ENCODE measurements at places on chromosomes 12 and 14.

GRCh38 chr12:81231574-81232368 is 153.9 kb downstream of the ACSS3 start:
- peak; percentile 9 for DNase-seq

DNA sequence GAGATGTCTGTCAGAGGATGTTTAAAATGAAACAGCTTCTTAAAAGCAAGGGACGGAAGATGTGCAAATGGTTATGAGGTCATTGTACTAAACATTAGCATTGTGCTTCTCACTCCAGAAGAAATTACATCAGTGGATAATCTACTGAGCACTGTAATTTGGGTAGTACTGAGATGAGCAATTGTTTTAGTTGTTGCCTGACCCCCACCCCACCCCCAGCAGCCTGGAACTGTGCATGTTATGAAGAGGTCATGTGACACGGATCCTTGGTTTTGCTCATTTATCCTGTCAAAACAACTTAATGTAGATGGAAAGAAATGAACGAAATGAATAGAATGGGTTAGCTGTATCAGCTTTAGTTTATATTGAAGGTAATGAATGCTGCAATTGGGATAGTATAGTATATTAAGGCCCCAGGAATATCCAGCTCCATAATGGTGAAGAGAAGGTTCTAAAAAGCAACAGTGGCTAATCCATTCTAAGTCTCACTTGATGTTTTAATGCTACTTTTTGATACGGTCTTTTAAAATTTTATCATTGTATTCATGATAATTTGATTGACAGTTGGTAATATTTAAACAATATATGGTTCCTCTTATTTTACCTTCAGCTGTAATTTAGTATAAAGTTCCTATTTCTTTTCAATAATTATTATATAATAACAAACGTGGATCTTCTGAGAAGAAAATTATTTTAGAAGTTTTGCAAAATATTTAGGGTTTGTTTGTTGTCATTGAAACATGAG is 58.5 kb downstream of the WNK1 start:
- no peak for DNase-seq

DNA sequence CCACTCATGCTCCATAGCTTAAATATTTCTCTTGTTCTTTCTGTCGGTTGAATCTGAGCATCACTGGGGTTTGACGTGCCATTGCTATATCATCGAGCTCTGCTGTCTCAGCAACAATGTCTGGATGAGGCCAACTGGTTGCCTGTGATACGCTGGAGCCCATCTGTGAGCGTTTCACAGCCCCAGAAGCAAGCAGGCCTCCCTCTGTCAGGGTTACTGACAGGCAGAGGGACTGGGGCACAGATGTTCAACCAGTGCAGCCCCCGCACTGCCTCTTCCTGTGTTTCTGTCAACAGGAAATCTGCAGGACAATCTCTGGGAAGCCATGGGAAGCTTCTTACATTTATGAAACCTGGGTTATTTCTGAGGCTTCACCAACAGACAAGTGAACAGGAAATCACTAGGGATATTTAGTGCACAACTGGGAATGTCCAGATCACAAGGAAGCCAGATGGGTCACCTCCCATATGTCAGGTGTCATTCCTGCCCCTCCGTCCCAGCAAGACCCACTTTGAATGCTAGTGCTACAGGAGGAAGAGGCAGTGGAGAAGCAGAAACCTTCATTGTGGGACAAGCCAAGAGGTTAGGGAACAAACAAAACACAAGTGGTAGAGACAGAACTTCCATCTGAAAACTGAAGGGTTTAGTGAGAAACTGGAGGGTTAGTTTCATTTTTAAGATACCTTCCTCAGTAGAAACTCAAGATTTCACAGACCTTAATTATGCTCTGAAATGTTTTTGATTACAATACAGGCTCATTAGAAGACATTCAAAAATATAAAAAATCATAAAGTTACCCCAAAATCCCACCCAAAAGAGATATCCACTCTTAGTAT is 24.1 kb downstream of the DMAC2L start:
- DNase-seq: no peak

DNA sequence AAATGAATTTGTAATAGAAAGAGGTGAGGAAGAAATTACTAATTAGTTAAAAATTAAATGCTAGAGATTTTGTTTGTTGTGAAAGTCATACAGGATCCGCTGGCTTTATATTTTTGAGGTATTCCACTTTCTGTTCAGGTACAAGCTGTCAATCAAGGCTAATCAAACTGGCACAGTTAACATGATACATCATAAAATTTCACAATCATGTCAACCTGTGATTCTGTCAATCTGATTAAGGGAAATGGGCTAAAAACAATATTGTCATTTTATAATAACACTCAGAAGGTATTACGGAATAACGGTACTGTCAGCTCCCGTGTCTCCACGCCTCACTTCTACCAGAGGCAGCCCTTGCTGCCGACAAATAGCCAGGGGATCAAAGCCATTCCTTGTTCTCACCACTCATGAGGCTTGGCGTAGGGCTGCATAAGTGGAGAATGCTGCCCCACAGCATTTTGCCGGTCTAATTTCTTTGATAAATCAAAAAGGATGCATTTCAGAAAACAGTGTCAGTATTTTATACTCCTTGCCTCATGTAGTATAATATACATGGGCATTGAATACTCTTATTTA is 352.9 kb downstream of the NPAS3 start:
- DNase-seq: no peak

- no peak for DNase-seq
Measured at GRCh38 chr12:114347861-114348260, 58.1 kb downstream of the TBX5 start.
